ENCODE measurements at places on chromosomes 5 and 9.

GRCh38 chr5:67133217-67133616, 63.4 kb downstream of the CD180 start:
- no peak for DNase-seq

GRCh38 chr5:164561933-164562872, 1056.8 kb downstream of the MAT2B start:
- DNase-seq = no peak

DNA sequence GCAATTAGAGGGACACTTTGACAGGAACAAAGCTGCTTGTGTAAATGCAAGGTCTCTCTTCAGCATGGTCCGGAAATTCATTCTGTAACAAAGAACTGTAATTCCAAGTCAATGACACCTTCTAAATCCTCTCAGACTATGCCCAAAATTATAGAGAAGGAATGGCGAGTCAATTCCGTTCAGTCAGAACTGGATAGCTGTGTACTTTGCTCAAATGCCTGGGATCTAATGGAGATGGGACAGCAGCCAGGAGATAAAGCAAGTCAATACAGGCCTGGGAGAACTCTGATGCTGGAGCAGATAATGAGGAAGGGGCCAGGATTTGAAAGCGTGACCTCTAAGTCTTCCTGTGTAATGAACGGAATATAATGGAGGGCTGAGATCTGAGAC, 96.4 kb upstream of the SPRY4 start:
- no peak for DNase-seq

DNA sequence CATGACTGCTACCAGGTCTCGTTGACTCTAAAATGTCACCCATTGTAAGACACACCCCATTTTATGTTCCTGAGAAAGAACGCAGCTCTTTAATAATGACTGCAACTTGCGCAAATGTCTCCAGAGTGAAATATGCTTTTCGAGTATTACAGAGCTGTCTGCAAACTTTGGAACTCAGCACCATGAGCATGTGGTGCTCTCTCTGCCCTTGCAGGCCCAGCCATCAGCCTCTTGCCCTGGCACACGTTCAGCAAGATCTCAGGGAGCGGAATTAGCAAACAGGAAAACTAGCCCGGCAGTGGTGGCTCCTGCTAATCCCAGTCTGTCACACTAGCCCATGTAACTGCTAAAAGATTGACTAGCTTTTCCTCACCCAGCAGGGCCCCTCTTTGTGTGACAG, 114.5 kb upstream of the SLC1A3 start:
- no peak for DNase-seq

DNA sequence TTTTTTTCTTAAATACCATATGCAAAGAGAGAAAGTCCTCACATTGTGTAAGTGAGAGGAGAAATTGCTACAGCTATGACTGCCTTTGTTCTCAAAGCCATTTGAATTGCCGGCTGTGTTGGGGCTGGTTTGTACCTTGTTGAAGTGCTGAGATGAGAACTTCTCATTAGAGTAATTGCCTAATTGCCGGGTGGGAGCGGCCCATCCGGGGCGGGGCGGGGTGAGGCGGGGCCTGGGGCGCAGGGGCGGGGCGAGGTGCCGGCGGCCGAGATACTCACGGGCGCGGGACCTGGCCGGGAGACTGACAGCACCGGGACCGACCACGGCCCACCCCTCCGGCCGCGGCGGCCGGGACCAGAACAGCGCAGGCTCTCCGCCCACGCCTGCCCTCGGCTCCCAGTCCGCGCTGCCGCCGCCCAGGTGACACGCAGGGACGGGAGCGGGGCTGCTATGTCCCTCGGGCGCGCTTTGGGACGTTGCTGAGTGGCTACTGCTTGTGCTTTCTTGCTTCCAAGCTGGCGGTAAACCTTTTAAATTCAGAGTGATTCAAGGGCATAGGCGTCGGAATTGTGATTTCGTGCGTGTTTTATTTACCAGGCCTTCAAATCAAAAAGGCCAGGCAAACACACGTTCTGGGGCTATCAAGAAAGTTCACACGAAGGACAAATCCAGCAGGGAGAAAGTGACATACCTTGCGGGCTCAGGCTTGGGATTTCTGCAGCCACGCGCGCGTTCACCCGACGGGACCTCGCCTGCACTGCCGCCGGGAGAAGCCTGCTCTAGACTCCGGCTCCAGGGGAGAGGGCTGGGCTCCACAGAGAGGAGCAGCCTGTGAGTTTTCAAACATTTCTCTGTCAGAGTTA, 269.1 kb downstream of the FANCC start:
- DNase-seq = peak; percentile 19

- peak; percentile 5 for DNase-seq
Observed at GRCh38 chr5:759781-760362, 24.7 kb downstream of the ZDHHC11B start.

- DNase-seq = no peak
Observed at GRCh38 chr9:115978091-115978490, 175.5 kb upstream of the PAPPA start.

GRCh38 chr5:143063175-143063970, 293.2 kb downstream of the ARHGAP26 start:
- DNase-seq = no peak

DNA sequence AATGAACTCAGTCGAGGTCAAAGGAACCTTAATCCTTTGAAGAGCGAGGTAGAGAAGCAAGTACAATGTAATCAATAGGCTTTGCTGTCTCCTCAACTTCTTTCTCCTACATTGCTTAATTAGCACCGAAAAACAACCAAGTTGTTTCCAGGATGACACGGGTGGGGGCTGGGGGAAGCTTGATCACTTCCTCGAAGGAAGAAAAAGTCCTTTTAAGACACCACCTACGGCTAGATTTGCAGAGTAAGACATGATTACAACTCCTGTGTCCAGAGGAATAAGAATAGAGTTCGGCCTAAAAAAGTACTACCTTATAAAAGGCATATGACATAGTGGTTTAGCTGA, 811 bp upstream of the ARRDC3 start:
- no peak for DNase-seq

GRCh38 chr5:54175-54730, 37.7 kb upstream of the PLEKHG4B start:
- DNase-seq = no peak

- no peak for DNase-seq
Observed at GRCh38 chr9:80522465-80522864, 950.7 kb downstream of the TLE4 start.

- no peak for DNase-seq
Observed at GRCh38 chr5:177605667-177606066, 5.7 kb downstream of the B4GALT7 start.

DNA sequence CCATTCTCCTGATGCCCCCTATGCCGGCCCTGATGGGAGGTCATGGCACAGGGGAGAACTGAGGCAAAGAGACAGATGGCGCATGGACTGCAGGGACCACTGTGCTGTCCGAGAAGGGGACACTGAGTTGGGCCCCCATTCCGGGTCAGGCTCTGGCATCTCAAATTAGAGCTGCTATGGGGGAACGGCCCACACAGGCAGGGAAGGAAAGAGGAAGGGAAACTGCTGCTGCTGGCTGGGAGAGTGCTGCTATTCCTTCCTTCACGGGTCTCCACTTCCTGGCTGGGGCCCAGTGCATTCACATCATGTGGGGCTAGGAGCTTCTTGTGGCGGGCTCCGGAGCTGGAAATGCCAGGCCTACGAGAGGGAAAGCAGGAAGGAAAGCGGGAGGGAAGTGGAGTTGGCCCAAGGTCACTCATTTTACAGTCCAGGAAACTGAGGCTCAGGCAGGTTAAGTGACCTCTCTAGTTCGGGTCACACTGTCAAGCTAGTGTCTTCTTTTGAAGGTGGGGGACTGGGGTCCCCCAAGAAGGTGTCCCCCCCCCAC, 1.3 kb upstream of the CARD19 start:
- DNase-seq = no peak

- DNase-seq = no peak
Observed at GRCh38 chr9:89662718-89663613, 58.2 kb downstream of the GADD45G start.

GRCh38 chr9:109035684-109036423, 22.6 kb upstream of the CTNNAL1 start:
- no peak for DNase-seq

GRCh38 chr9:136868644-136869043, 2.5 kb upstream of the EDF1 start:
- DNase-seq = no peak

GRCh38 chr5:73902327-73903051, 276.5 kb downstream of the ARHGEF28 start:
- no peak for DNase-seq

DNA sequence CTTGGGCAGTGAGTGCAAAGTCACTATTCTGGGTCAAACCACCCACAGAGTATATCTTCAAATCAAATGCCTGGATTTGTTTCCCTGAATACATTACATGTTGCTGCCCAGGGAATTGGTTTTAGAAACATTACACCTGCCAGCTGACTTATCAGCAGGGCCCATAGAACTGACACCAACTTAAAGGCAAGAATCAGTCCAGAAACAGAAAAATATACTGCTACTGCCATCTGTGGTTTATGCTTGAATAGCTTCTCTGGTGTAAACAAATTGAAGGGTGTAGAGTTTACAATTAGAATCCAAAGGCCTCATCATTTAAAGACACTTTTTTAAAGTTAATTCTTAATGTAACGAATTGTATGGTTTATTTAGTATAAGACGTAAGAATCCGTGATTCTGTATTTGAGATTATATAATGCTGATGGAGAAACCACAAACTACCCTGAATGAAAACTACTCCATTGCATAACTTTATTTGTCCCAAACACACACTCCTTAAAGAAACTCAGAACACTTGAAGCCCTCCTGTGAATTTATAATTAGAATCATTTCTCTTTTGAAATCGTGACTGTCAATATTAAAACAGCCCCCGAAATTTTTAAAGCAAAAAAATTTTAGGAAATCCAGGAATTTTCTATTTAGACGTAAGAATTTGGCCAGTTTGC, 6.2 kb downstream of the NR6A1 start:
- no peak for DNase-seq

DNA sequence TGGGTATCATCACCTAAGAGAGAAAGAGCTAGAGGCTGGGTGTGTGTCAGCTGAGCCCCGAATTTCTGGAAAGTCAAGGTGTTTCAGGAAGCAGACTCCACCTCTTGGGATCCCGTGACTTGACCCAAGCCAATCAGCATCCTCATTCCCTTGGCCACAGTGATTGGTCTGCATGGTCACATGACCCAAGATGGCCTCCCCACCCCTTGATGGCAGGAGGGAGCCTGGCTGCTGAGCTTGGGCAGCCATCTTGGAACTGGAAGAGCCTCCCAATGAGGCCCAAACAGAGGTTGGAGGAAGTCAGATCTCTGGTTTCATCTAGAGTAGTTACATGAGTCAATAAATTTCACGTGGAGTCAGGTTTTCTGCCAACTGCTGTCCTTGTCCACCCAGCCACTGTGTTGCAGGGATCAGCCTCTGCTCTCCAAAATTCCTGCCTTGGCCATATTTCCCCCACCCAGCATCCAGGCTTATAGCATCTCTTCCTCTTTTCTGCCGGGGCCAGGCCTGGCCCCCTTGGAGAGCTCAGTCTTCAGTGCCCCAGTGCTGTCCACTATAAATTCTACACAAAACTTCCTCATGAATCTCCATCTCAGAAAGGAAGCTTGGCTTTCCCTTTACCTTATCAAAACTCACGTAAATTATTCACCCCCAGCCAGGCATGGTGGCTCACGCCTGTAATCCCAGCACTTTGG, 17.2 kb upstream of the SUSD3 start:
- no peak for DNase-seq

- DNase-seq = no peak
Observed at GRCh38 chr5:96203761-96204160, 229.3 kb downstream of the PCSK1 start.

GRCh38 chr9:78294290-78295176, 2.4 kb upstream of the PSAT1 start:
- no peak for DNase-seq

DNA sequence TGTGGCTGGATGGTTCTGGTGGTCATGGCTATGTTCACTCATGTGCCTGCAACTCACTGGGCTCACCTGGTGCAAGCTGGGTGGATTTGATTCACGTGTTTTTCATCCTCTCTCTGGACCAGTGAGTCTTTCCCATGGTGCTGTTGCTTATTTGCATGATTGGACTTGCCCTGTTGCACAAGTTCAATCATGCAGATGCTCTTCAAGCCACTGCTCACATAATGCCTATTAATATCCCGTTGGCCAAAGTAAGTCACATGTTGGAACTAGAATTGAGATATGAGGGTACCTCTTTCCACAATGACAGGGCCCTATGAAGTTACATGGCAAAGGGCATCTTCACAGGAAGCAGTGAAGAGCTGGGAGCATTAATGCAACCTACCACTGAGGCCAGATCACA, 26.5 kb upstream of the MROH2B start:
- DNase-seq = no peak
